ENCODE measurements at places on chromosomes 4 and X. TPM values are rescaled to one million over a fixed set of nuclear protein-coding genes. Genes with fewer than 3 reads are reported as not detected.
A peak's percentile ranks its signal among the peaks of the same experiment; 100 is the strongest.

GRCh38 chr4:181504924-181505323, 738.3 kb upstream of the TENM3 start:
- DNase-seq: no peak

DNA sequence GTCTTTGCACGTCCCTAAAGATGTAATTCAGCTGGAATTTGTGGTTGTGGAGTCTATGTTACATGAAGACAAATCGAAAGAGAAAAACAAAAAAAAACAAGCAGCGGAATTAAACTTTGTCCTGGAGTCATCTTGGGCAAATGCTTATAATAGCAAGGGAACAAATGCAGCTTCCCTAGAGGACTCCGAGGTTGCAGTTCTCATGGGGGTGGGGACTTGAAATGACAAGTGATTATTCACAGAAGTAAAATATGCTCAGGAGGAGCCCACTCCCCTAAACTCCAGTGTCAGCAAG, 362.4 kb downstream of the ARHGAP24 start:
- DNase-seq: peak; percentile 59

DNA sequence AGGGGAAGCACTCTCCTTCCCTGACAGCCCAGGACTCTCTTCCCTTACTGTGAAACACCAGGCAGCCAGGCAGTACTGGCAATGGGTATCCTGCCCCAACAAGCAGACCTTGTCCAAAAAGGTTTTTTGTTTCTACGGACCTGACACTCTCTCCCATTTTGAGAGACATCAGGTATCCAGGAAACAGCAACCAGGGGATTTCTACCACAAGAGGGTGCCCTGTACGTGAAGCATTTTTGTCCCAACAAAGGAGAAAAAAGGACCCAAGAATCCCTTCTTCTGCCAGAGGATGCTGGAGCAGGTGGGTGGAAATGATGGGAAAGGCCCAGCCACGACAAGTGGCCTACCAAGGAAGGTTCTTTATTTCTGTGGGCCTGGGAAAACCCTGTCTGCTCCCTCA, 65.7 kb upstream of the FGF13 start:
- DNase-seq: no peak

GRCh38 chr4:160563552-160564282, 1460.8 kb downstream of the RAPGEF2 start:
- peak; percentile 85 for DNase-seq

Gene MAGEE2
- 0.52 TPM for polyA plus RNA-seq

- DNase-seq: peak; percentile 89
Measured at GRCh38 chr4:5708449-5709206, at the start of gene EVC2. TSS of gene EVC2 (minus strand) at chr4:5708559. CDS start at chr4:5708513, 46 bp downstream.

Gene BGN
- 222 TPM for polyA plus RNA-seq

DNA sequence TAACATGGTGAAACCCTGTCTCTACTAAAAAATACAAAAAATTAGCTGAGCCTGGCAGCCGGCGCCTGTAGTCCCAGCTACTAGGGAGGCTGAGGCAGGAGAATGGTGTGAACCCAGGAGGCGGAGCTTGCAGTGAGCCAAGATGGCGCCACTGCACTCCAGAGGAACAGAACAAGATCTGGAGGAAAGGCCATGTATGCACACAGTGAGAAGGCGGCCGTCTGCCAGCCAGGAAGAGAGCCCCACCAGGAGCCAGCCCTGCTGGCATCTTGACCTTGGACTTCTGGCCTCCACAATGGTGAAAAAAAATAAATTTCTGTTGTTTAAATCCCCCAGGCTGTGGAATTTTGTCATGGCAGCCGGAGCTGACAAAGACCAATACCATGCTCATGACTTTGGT, 28.2 kb upstream of the MSX1 start:
- DNase-seq: no peak

GRCh38 chr4:11505221-11505971, 76.7 kb upstream of the HS3ST1 start:
- DNase-seq: no peak

GRCh38 chrX:150529587-150529986, 38.8 kb upstream of the MTM1 start:
- DNase-seq: no peak
